Psoas muscle (tissue), 8 donors: ENCODE measurements at places on chromosomes 5 and 9. TPM values are rescaled to one million over a fixed set of nuclear protein-coding genes. Genes with fewer than 3 reads are reported as not detected.

The SARDH gene
- 0.16 TPM for polyA plus RNA-seq

The MYOZ3 gene
- polyA plus RNA-seq: 14.5 TPM

The FOXD4L3 gene
- not detected for polyA plus RNA-seq

The SLC22A5 gene
- polyA plus RNA-seq: 93.7 TPM

The AGXT2 gene
- polyA plus RNA-seq: not detected

The MRPS30 gene
- polyA plus RNA-seq: 80.8 TPM

The PROB1 gene
- 31.3 TPM for polyA plus RNA-seq

The SLC6A7 gene
- polyA plus RNA-seq: not detected

The SMU1 gene
- 11.6 TPM for polyA plus RNA-seq

The PCDHGA6 gene
- 0.72 TPM for polyA plus RNA-seq

The CCDC192 gene
- 0.19 TPM for polyA plus RNA-seq

The SMC2 gene
- 1.6 TPM for polyA plus RNA-seq

The GPR21 gene
- polyA plus RNA-seq: not detected

The CCDC187 gene
- not detected for polyA plus RNA-seq

The EGFLAM gene
- 29.8 TPM for polyA plus RNA-seq

The ENTPD8 gene
- not detected for polyA plus RNA-seq

The HTR4 gene
- polyA plus RNA-seq: not detected

The HAVCR1 gene
- polyA plus RNA-seq: 0.01 TPM

The THBS4 gene
- polyA plus RNA-seq: 18.6 TPM

The ZMAT2 gene
- polyA plus RNA-seq: 78.0 TPM

The ASPN gene
- polyA plus RNA-seq: 0.82 TPM

The BRINP1 gene
- polyA plus RNA-seq: not detected

The MARCHF6 gene
- 88.5 TPM for polyA plus RNA-seq

The TMC1 gene
- polyA plus RNA-seq: 0.08 TPM

The SPATA31D4 gene
- not detected for polyA plus RNA-seq

The SLC4A9 gene
- polyA plus RNA-seq: not detected

The RBM27 gene
- 5.7 TPM for polyA plus RNA-seq

The GPR150 gene
- polyA plus RNA-seq: 0.64 TPM

The LHX2 gene
- polyA plus RNA-seq: not detected

The ORM2 gene
- 0.68 TPM for polyA plus RNA-seq

The PRR7 gene
- polyA plus RNA-seq: 0.39 TPM

The PTBP3 gene
- polyA plus RNA-seq: 9.1 TPM

The BARX1 gene
- not detected for polyA plus RNA-seq

The C9orf153 gene
- polyA plus RNA-seq: 0.09 TPM

The KLHL3 gene
- 0.69 TPM for polyA plus RNA-seq

The IFNK gene
- not detected for polyA plus RNA-seq

The IL5 gene
- not detected for polyA plus RNA-seq
